ENCODE measurements at places on chromosomes 12 and 14.

- DNase-seq: no peak
Measured at GRCh38 chr12:97701901-97702300, 239.3 kb downstream of the RMST start.

- DNase-seq: no peak
Measured at GRCh38 chr12:51631591-51631990, 40.6 kb downstream of the SCN8A start.

- DNase-seq: no peak
Measured at GRCh38 chr14:63045612-63046320, 508 bp upstream of the KCNH5 start.

DNA sequence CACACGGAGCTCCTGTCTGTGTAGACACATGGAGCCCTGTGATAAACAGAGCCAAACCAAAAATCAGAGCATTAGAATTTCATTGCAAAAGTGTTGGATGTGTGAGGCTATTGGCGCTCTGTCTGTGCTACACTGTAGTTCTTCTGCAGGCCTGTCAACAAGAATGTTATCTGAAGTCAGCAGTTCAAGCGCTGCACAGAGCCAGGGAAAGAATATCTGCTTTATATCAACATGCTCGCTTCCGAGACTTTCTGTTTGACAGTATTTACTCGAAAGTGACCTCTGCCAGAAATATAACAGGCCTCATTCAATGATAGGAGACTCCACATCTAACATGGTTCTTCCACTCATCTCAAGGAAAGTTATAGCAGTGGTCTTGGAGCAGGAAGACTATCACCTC, 118.3 kb downstream of the CCER1 start:
- DNase-seq: no peak
